ENCODE measurements at places on chromosomes 13 and 19.

GRCh38 chr19:1374250-1374577 lies 9.5 kb upstream of the NDUFS7 start:
- no peak for DNase-seq

DNA sequence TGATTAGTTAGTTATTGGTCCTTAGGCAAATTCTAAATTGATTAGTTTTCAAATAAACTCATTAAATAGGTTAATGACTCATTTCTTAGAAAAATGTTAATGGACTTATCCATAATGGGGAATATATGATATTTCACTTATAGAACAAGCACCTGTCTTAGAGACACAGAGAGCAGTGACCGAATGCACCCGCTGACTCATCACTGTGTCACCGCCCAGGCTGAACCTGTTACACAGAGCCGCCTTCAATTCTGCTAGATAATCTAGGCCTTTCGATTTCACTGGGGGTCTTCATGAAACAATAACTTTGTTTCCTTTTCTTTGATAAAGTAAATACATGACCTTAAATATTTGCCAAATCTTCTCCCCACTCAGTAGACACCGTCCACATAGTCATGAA lies 13.1 kb downstream of the IRS2 start:
- no peak for DNase-seq

- DNase-seq = no peak
These were observed 24.3 kb downstream of the TMEM255B start for GRCh38 chr13:113783200-113783881.

DNA sequence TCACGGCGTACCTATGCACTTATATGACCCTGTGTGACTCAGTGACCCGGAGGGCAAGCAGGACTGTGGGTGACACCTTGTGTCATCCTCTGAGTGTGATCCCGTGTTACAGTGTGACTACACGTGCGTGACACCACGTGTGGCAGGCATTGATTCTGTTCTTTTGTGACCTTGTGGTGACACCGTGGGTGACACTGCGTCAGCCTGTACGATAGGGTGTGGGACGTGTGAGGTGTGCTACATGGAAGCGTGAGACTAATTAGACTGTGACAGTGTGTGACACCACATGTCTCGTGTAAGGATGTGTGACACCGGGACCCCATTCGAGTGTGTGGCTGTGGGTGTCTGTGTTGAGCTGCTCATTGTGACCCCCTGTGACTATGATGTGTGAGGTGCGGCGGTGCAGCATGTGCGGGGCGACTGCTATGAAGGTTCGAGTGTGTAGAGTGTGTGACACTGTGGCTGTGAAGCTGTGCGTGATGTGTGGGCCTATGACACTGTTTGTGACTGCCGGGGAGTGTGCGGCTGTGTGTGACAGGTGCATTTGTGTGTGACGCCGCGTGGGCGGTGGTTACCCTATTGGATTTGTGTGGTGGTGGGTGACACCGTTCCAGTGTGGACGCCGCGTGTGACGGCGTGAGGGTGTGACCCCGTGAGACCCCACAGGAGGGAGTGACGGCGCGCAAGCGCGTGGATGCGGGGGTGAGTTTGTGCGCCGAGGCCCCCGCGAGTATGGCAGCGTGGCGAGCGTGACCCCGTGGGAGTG lies 399 bp upstream of the SPTBN4 start:
- DNase-seq = peak; percentile 64

DNA sequence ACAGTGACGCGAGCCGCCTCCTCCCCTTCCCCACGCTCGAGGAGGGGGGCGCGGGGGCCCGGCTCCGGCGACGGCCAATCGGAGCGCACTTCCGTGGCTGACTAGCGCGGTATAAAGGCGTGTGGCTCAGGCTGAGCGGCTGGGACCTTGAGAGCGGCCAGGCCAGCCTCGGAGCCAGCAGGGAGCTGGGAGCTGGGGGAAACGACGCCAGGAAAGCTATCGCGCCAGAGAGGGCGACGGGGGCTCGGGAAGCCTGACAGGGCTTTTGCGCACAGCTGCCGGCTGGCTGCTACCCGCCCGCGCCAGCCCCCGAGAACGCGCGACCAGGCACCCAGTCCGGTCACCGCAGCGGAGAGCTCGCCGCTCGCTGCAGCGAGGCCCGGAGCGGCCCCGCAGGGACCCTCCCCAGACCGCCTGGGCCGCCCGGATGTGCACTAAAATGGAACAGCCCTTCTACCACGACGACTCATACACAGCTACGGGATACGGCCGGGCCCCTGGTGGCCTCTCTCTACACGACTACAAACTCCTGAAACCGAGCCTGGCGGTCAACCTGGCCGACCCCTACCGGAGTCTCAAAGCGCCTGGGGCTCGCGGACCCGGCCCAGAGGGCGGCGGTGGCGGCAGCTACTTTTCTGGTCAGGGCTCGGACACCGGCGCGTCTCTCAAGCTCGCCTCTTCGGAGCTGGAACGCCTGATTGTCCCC lies at the start of gene JUNB:
Gene JUNB (plus strand): TSS at position 142 of the 706 bp plus-strand sequence. CDS start 286 bp downstream, at position 428.
- peak; percentile 95 for DNase-seq
